Left cardiac atrium (tissue), 4 donors: ENCODE measurements at places on chromosomes 3 and 15. TPM values are rescaled to one million over a fixed set of nuclear protein-coding genes. Genes with fewer than 3 reads are reported as not detected.

CSPG5 gene
- 0.88 TPM for total RNA-seq

FOXL2 gene
- not detected for total RNA-seq

KBTBD13 gene
- total RNA-seq = 5.2 TPM

ZIC4 gene
- total RNA-seq = not detected

TRH gene
- not detected for total RNA-seq

GPR87 gene
- total RNA-seq = not detected

FANCD2OS gene
- not detected for total RNA-seq

SAMMSON gene
- total RNA-seq = not detected

SERINC4 gene
- 0.24 TPM for total RNA-seq

MANF gene
- total RNA-seq = 97.0 TPM

TKT gene
- 92.4 TPM for total RNA-seq

- no peak for DNase-seq
These were observed 8.1 kb downstream of the CISH start for GRCh38 chr3:50603261-50604109.

- peak; percentile 36 for DNase-seq
These were observed 257.9 kb downstream of the UACA start for GRCh38 chr15:70505411-70505919.

- no peak for DNase-seq
These were observed 399.7 kb upstream of the THBS1 start for GRCh38 chr15:39181056-39181747.

DNA sequence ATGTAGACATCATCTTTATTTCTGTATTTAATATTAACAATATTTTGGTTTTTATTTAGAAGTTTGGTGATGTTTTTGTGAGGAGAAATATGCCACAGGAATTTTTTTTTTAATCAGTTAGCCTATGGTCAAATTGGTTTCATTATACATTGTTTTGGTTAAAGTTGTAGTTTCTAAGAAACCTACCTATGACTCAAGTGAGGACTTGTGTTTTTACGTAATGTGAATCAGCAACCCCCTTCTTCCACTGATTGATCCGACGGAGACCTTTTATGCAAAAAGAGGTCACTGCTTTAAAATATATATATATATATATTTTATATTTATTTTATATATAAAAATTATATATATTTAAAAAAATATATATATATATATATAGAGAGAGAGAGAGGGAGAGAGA lies 698.1 kb downstream of the FHIT start:
- DNase-seq = no peak

GRCh38 chr15:78340231-78341056 lies at the start of gene CRABP1:
Gene CRABP1 (plus strand): TSS chr15:78340353. CDS start chr15:78340429, 76 bp downstream.
- no peak for DNase-seq

- no peak for DNase-seq
These were observed 275.2 kb upstream of the CBLB start for GRCh38 chr3:106144030-106144429.

GRCh38 chr3:53223541-53223966 lies 32.3 kb downstream of the TKT start:
- DNase-seq = no peak

GRCh38 chr15:69225355-69226022 lies 65.1 kb downstream of the GLCE start:
- DNase-seq = no peak

DNA sequence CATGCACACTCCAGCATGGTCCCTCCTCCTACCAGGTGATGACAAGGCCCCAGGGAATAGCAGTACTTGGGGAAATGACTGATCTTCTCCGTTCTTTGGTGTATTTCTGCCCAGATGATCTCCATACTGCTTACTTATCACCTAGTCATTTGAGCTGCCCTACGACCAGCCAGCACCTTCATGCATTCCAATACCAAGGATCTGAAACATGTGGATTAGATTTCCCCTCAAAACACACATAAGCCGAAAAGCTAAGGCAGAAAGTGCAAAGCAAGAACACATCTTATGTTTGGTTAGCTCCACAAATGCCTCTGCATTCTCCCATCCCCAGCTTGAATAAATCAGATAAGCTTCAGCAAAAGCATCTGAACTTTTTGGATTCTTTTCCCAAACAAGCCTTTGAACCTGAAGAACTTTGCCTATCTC lies 64.8 kb upstream of the BCL6 start:
- DNase-seq = no peak

DNA sequence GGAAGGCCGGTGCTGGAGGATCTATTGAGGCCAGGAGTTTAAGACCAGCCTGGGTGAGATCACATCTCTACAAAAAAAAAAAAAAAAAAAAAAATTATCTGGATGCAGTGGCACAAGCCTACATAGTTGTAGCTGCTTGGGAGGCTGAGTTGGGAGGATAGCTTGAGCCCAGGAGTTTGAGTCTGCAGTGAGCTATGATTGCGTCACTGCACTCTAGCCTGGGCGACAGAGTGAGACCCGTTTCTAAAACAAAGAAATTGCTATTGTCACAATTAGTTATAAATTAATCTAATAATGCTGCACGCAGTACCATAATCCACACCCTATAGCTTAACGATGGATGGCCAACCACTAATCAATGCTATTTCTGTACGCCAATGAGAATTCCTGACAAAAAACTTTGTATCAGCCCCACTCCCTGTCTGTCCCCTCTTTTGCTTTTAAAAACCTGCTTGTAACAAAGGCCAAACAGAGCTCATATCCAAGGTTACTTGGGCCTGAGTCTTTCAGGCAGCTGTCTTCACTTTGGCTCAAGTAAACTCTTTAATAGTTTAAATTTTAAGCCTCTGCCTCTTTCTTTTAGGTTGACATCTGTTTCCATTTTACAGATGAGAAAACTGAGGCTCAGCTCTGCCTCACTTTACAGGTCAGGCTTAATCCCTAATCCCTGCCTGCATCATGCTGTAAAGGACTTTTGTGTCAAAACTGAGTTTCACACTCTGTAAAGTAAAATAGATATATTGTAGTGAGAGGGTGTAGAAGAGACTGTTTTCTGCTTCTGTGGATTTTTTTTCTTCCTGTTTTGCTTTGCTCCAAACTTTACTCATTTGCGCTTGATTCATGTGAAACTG lies 10.9 kb downstream of the FLNB start:
- no peak for DNase-seq

- no peak for DNase-seq
These were observed 454.1 kb upstream of the IL12A start for GRCh38 chr3:159534496-159534895.

DNA sequence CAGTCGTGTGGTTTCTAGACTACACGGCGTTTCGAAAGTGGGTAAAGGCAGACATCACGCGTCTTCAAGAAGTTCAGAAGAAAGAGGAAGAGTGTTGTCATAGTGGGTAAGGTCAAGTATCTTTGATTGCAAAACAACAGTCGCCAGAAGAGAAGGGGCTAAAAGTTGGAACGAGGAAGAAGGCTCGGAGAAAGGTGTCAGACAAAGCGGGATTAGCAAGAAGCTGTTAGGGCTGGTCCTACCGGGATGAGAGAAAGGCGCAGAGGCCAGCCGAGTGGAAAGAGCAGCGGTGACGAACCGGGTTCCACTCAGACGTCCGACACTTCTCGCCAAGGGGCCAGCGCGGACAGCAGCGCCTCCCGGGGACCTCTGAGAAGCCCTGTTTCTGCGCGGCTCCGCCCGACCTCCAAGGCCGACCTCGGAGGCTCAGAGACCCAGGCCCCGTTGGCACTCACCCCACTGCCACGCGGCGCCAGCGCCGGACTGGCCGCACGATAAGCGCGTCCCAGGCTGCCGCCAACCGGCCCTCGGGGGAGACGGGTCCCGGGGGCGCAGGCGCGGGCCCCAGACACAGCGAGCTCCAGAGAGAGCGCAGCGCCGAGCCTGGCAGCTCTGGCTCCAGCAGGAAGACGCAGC lies 436 bp downstream of the ADPGK start:
- DNase-seq = peak; percentile 64

- no peak for DNase-seq
These were observed 3.7 kb downstream of the PBRM1 start for GRCh38 chr3:52682016-52682415.

DNA sequence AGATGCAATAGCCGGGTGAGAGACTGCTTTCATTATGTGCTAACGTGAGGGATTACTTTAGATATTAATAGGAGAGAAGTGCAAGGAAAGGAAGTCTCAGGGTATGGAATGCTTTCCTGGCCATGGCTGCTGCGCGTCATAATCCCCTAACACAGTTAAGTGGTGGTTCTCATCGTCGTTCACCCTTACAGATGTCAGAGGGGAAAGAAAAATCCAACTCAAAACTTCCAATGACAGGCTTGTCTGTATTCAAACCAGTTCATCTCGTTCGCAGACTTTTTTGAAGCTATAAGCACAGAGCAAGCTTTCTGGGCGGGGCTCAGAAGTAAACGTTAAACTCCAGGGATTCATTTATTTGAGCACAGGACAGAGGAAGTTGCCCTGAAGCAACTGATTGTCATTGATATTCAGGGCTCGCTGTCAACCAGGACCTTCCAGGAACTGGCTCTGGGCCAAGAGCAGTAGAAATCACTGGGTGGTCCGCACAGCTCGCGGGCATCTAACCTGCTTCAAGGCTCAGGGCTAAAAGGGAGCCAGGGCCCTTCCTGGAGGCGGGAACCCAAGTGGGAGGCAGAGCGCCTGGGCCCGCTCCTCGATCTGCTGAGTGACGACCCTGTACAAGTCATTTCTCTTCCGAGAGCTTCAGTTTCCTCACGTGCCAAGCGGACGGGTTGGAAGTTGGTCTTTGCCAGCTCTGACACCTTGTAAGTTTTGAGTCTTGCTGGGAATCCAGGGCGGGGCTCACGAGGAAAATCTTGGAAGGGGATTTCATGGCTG lies 1.1 kb upstream of the LPP start:
- DNase-seq = peak; percentile 66

DNA sequence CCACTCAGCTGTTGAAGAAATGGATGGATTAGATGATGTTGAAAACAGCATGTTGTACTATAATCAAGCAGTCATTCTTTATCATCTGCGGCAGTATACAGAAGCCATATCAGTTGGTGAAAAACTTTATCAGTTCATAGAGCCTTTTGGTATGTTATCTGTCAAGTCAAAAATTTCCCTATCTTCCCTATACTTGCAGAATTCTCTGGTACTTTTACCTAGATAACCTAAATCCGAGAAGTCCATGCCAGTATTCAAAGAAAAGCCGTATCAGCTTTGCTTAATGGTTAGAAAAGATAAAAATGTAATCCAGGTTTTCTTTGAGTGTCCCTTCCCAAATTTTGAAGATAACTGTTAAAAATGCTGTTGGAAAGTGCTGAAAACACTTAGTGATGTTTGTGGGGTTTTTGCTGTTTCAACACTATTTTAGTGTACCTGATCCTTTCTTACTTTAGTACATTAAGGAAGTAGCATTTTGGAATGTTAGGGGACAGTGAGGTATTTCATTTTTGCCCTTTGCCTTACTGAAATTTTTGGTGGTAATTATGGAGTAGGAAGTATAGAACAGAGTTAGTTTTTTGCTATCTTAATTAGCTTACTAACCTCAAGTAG lies 23.8 kb downstream of the CNOT10 start:
- no peak for DNase-seq

DNA sequence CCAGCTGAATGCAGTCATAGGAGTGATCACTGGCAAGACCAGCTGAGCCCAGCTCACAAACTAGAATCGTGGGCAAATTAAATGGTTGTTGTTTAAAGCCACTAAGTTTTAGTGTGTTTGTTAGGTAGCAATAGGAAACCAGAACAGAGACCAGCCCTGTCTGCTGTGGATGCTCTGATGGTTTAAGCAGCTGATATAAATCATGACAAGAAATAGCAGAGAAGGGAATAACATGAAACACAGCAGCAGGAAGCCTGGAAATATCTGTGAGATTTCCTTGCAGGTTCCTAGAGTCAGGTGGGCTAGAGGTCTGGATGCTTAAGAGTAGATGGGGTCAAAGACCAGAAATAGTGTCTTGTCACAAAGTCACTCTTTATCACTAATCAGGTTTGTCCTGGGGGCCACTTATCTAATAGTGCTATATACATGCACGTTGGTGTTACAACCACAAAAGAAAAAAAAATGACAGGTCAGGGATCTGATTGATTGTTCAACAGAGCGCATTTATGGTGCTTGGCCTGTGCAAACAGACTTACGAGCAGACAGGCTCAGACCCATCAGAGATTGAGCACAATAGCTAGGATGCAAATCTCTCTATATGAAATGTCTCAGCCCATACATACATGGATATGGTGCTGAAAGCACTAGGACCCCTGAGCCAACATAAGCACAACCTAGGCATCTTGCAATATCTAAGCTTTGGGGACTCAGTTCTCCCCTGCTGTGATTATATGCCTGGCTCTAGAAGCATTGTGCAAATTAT lies 967.7 kb downstream of the AGBL1 start:
- DNase-seq = no peak

GRCh38 chr15:51163843-51164242 lies 69.1 kb upstream of the TNFAIP8L3 start:
- no peak for DNase-seq

GRCh38 chr15:40785164-40785563 lies 15.4 kb downstream of the C15orf62 start:
- no peak for DNase-seq
